ENCODE measurements at places on chromosomes 16 and 17.

DNA sequence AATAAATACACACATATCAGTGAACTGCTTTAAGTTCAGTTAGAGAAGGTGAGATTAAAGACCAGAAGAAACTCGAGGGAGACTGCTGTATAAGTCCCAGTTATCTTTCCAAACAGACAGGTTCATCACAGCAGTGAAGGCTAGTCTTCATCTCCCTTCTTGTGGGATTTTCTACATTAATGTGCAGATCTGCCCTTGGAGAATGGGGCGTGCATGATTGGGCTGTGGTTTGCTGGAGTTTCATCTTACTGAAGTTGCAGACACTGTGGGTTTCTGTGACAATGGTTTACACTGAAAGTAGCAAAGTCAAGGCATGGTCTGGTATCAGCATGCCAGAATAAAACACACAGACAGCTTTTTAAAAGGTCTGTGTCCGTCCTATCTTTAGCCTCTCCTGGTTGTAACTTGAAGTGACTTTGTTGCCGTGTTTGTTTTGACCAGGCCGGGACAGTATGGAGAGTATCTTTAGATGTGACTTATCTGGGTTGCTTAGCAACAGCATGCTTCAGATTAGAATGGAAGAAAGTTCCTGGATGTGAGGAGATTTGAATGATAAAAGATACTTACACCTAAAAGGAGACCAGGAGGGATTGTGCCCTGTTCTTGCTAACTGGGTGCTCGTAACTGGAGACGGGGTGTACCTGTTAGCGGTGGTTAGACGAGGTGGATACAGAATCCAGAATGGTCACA, 16.1 kb downstream of the NAA60 start:
- peak; percentile 35 for DNase-seq

- DNase-seq = no peak
Observed at GRCh38 chr17:67137860-67138259, 93.5 kb downstream of the CACNG1 start.

GRCh38 chr16:73420676-73421075, 372.7 kb upstream of the ZFHX3 start:
- no peak for DNase-seq

GRCh38 chr16:86773354-86773715, 195.0 kb downstream of the FOXL1 start:
- DNase-seq = no peak

DNA sequence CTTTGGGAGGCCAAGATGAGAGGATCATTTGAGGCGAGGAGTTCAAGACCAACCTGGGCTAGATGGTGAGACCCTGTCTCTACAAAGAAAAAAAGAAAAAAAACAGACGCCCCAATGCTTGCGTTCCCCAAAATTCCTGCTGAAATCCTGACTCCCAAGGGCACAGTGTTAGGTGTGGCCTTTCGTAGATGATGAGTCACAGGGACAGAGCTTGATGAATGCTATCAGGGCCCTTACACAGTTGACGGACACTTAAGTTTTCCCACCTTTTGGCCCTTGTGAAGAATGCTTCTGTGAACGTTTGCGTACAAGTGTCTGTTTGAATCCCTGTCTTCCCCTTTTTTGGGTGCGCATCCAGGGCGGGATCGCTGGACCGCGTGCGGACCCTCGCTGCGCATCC, 16.5 kb upstream of the ZNF750 start:
- no peak for DNase-seq

DNA sequence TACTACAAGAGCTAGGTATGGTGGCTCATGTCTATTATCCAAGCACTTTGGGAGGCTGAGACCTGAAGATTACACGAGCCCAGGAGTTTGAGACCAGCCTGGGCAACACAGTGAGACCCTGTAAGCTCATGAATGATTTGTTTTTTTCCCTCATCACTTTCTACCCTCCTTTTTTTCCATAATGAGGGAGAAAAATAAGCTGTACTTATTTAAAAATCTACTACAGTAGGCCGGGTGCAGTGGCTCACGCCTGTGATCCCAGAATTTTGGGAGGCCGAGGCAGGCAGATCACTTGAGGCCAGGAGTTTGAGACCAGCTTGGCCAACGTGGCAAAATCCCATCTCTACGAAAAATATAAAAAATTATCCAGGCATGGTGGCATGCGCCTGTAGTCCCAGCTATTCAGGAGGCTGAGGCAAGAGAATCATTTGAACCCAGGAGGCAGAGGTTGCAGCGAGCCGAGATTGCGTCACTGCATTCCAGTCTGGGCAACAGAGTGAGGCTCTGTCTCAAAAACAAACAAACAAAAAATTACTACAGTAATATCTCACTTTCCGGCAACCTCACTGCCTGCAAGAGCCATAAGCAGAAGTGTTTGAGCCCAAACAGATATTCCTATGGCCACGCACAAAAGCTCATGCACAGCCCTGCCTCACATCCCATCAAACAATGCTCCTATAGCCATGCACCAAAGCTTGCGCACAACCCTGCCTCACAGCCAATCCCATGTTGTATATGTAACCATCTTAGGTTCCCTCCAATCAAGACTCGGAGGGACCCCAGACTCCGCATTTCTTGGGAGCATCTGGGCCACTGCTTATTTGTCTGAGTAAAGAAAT, 37.4 kb downstream of the TK2 start:
- DNase-seq = no peak

DNA sequence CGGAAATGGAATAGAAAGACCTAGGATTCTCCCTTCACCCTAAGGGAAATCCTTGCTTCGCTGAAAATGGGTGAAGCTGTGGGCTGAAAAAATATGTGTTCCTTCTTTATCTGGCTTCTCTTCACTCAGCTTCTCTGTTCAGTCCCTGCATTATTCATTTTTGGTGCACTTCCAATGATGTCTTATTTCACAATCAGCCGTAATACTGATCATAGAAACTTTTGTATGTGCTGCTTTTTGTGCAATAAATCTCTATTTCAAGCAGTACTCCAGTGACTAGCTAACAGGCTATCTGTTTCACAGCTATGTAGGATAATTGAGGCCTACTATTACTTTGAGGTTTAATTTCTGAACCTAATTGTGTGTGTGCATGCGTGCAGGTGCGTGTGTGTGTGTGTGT, 144.6 kb downstream of the FOXL1 start:
- no peak for DNase-seq

- no peak for DNase-seq
Observed at GRCh38 chr17:28675490-28675889, 13.5 kb downstream of the SUPT6H start.

DNA sequence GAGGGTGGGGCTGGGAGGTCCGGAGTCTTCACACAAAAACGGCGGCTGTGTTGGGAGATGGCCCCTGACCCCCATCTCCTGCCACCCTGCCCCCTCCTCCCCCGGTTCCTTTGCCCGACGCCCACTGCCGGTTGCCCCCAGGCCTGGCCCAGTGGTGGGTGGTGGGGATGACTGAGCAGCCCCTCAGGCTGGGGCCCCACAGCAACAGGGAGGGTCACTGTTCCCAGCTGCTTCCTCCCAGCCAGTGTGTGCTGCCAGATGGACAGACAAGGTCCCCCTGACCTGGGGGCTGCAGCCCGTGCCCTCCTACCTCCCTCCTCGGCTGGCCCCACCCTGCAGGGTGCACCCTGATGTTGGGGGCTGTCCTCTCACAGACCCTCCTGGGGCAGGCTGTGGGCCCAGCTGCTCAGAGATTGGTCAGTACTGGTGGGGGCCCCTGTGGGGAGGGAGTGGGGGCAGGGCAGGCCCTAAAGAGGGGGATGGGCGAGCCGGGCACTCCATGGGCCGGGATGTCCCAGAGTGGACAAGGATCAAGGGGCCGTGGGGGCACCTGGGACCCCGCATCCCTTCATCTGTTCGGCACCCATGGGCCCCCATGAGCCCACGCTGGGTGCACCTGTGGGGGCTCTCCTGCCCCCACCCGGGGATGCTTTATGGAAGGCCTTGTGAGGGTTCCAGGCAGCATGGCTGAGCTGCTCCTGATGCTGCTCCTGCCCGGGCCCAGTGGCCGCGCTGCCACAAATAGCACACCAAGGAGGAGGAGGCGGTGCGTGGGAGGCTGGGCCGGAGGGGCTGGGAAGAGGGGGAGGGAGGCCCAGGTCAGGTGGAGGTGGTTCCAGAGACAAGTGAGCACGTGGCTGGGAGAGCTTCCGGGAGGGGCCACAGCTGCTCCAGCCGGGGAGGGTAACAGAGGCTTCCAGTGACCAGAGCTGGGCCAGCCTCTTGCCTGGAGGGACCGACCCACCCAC, 5.1 kb downstream of the C1QTNF8 start:
- DNase-seq = no peak

DNA sequence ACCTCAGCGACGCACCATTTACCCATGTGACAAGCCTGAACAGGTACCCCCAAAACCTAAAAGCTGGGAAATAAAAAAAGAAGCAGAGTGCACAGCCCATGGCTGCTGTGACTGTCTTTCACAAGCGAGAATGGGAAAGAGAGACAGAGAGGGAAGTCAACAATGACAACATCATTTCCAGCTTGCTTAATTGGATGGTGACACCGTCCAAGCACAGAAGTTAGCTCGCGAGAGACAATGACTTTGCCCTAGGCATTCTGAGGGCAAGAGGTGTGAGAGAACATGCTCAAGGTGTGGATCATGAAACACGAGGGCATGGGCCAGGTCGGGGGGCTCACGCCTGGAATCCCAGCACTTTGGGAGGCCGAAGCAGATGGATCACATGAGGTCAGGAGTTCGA, 19.3 kb upstream of the NSMCE1 start:
- DNase-seq = no peak

DNA sequence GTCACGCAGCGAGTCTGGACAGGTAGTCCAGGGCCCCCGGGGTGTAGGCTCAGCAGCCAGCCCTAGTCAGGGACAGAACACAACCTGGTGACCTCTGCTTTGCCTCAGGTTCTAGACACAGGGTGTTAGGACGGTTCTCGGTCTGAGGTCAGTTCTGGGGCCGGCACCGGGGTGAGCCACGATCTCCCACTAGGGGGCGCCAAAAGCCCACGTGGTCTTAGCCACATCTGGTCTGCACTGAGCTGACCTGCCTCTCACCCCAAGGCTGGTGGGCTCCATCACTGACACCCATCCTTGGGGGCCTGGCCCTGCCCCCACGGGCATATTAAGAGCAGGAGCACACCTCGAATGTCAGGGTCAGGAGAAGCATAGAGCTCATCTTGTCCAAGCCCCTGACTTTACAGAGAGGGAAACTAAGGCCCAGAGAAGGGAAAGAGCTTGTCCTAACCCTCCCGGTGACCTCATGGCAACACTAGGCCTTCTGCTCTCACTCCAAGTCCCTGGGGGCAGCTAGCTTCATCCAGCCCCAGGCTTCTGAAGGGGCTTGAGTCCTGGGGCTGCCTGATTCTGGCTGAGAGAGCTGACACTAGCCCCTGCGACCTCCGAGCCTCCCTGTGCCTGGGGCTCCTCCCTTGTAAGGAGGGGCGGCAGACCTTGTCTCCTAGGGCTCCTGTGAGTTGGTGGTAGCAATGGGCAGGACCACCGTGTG, 9.0 kb downstream of the SLC5A10 start:
- DNase-seq = peak; percentile 89

GRCh38 chr16:4591706-4592470, 22.8 kb downstream of the UBALD1 start:
- no peak for DNase-seq

DNA sequence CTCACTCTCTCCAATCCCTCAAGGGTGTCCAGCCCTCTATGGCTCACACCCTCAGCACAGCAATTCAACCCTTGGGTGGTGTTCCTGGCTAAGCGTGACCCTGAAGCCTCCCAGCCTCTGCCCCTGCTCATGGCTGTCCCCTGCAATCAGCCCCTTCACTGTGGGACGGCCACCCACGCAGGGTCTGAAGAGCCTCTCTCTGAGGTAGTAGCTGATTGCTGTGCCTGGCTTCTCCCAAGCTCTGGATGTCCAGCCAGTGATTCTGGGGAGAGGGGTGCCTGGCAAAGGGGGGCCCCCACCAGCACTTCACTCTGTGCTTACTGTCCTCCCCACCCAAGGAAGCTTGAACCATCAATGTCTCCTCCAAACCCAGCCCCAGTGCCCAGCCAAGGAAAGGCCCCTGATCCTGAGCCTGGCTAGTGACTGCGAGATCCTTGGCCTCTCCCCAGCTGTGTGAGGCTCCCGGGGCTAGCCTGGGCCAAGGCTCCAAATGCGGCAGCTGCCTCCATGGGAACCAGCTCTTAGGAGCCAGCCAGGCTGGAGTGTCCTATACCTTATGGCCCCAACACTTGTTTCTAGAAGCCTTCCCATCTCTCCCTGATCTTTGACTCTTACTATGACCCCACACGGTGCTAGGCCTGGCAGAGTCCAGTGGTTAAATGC, 9.9 kb downstream of the MTSS2 start:
- no peak for DNase-seq

DNA sequence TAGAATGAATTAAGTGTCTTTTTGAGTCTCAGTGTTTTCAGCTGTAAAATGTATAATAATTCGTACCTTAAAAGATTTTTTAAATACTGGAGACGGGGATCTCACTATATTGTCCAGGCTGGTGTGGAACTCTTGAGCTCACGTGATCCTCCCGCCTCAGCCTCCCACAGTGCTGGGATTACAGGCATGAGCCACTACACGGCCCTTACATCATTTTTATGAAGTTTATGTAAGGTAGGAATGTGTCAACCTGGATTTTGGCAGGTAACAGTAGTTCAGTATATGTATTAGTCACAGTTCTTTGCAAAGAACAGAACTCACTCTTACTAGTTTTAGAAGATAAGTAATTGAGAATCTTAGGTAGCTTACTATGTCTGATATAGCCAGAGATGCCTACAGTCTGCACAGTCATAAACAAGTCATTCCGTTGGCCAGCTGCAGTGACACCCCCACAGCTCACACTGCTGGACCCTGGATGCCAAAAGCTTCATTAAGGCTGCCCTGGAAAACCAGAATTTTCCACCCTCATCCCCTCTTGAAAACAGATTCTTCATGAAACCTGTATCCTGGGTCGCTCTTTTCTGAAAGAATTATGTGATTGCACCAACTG, 583 bp upstream of the COX6A2 start:
- DNase-seq = no peak

- peak; percentile 58 for DNase-seq
Observed at GRCh38 chr17:77382356-77382911, 241.7 kb downstream of the SEC14L1 start.

DNA sequence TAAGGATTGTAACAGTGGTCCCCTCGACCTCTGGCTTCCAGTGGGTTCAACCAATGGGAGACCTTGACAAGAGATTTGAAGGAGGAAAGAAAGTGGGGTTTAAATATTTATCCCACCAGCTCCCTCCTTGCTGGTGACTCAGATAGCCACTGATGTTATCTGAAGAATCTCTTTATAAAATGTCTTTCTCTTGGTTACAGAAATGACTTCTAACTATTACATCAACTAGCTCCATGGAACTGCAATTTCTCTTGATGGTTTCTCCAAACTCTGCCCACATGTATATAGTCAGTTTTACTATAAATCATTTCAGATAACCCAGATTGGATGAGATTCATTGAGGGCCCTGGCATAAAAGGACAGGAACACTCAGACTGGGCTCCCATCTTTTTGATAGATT, 920.2 kb upstream of the SOX9 start:
- DNase-seq = no peak

GRCh38 chr17:36193216-36193775, 3.3 kb downstream of the CCL3L1 start:
- DNase-seq = no peak
